ENCODE measurements at places on chromosomes 12 and 14.

DNA sequence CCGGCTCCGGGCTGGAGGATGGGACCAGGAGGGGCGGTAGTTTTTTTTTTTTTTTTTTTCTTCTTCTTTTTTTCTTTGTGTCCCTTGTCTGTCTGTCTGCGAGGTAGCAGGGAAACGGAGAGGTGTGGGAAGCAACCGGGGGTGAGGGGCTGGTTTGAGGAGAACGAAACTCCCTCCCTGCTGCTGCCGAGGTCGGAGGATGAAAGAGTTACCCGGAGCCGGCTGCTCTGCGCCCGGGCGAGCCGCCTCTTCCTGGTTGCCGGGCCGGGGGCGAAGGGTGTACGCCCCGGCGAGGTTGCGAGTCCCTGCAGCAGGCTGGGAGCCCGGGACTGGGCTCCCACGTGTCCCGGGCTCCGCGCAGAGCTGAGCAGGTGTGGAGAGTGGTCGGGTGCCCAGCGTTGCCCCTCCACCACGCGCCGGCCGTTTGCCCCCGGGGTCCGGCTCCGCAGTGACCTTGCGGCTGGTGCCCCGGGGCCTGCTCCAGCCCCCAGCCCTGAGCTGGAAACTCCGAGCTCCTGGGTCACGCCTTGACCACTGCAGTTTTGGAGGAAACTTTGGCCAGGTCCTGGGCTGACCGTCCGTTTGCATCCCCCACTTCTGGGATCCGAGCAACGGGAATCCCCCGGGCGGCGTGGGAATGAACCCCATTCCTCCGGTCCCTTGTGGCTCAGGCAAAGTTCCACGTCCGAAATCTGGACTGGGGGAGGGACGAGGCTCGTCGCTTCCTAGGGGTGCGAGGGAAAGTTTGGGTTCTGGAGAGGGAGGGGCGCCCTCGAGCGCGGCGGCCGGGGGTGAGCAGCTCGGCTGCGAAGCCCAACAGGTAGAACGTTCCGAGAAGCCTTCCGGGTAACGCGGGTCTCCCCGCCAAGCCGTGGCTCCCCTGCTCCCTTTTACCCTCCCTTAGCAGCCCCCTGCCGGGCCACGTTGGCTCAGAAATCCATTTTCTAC lies 1.3 kb downstream of the CHST11 start:
- DNase-seq = peak; percentile 88

DNA sequence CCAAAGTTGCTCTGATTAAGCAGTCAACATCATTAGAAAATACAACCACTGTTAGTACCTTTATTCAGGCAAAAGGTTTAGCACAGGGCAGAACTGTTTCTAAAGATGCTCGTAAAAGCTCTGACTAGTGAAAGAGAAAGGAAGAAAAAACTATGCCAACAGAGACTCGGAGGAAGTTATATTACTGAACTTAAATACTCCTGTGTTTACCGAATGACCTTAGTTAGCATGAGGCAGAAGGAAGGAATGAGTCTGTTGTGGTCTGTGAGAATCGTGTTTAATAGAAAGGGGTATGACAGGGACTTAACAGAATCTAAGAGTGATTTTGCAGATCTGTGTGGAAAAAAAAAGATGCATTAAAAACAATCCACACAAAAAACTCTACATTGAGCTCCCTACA lies 84.1 kb upstream of the OVCH1 start:
- DNase-seq = no peak

GRCh38 chr14:104119488-104120251 lies 18.7 kb upstream of the KIF26A start:
- DNase-seq = no peak

GRCh38 chr12:31618228-31619025 lies 27.5 kb upstream of the DENND5B start:
- no peak for DNase-seq

Data from upper lobe of left lung (tissue), 6 donors.